ENCODE measurements at places on chromosomes 12 and 14.

- no peak for DNase-seq
Observed at GRCh38 chr14:32998433-32998832, 59.8 kb downstream of the NPAS3 start.

DNA sequence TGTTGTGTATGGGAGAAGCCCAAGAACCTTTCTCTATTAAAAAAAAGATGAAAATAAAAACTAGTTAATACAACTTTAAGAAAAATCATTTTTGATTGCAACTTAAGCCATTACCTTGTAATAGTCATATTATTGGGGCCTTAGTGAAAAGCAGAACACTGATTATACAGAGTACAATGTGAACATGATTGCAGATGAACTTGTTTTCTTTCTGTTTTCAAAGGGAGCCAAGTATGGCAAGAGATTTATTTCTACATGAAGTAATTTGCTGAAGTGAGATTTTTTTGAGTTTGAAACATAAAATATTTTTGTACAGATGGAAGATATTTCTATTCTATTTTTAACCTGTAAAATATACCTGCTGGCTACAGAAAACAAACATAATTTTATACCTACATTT is 104.9 kb downstream of the GPR135 start:
- no peak for DNase-seq

DNA sequence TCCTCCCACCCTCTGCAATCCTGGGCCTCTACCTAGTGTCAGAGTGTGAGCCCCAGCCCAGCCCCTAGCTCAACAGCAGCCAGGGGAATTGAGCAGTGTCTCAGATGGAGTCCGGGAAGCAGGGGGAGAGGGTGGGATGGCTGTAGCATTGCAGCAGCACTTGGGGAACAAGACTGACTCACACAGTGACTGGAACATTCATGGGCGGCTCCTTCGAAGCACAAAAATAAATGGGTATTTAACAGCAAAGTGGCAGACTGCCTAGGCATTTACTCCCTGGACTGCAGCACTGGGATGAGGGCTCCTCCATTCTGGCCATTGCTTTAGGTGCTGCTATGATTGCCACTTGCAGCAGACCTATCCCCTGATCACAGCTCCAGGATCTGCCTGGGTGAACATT is 46.0 kb upstream of the STK38L start:
- DNase-seq, result no peak

- no peak for DNase-seq
Observed at GRCh38 chr12:56086608-56087007, 6.6 kb downstream of the ERBB3 start.

DNA sequence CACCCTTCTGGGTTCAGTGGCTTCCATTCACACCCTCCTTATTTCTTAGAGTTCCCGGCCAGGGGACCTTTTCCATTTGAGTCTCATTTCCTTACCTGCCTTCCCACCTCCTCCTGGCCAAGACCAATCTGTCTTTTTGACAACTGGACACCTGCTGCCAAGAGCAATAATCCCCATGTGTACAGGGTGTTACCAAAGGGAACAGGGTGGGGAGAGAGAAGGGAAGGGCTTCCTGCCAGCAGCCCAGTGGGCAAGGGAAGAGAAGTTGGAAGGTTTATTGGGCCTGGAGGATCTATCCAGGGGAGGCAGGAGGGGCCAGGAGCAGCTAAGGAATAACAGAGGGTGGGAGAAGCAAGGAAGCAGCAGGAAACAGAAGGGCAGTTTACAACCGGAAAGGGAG is 346.2 kb downstream of the C12orf75 start:
- DNase-seq, result no peak

GRCh38 chr14:33370426-33370825 is 431.7 kb downstream of the NPAS3 start:
- DNase-seq, result no peak

- no peak for DNase-seq
Observed at GRCh38 chr12:19248929-19249602, 119.5 kb downstream of the PLEKHA5 start.

- DNase-seq, result no peak
Observed at GRCh38 chr12:116267948-116268347, 9.5 kb downstream of the MED13L start.

Measured in KG1 (cell line).